Activated CD4-positive, alpha-beta T cell treated with anti-CD3 and anti-CD28 coated beads, Interleukin-10, Interleukin-2, amounts not matched to agents 100 ng/mL and 50 ng/mL, durations not matched to agents 16 hours and 8 hours (primary cell): ENCODE measurements at places on chromosomes 6 and 20.
A peak's percentile ranks its signal among the peaks of the same experiment; 100 is the strongest.

DNA sequence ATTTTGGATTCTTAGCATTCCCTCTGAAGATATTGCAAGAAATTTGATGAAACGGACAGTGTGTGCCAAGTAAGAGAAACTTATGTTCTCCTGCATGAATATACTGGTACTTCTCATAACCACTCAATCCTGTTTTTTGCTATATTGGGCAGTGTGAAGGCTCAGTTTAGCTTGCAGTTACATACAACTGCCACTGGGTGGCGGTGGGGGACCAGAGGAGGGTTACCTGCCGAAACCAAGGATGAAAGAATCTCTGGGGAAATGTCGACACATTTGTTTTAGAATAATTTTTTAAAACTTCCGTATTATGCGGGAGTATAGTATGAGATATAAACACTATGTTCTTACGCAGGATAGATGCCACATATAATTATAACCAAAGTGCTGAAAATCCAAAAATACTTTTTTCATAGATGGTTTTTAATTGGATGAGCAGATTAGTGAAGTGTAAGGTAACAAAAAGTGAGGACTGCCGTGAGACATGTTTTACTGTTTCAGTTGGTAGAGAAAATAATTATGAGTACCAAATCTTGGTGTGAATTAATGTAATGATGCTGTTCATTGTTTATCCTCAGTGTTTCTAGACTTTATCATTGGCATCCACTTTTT, 9.7 kb downstream of the TRMT11 start:
- DNase-seq, result peak; percentile 82

DNA sequence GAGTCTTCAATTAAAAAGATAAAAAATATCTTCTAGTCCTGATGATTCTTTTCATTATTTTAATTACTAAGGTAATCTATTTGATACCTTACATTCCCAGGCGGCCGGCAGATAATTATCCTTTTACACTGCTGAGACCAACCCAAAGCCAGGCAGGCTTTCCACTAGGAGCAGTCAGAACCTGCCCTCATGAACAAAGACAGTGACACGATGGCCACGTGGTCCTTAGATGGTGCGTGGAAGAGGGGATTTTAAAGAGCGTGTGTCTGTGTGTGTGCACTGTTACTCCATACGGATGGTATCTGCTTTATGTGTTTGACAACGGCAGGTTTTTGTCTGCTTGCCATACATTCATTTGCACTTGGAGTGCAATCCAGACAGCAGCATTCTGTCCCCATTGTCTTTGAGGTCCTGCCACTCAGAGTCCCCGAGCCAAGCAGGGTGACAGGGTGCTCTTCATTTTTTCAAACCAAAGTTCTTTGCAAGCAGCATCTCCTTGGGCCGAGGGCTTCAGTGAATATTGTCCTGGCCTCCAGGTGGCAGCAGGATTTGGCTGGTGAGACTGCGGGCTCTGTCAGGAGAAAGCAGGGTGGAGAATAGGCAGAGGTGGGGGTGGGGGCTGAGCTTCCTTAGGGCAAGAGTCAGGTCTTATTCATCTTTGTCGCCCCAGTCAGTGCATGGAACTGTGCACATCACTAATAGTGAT, 260.5 kb downstream of the NRN1 start:
- no peak for DNase-seq

DNA sequence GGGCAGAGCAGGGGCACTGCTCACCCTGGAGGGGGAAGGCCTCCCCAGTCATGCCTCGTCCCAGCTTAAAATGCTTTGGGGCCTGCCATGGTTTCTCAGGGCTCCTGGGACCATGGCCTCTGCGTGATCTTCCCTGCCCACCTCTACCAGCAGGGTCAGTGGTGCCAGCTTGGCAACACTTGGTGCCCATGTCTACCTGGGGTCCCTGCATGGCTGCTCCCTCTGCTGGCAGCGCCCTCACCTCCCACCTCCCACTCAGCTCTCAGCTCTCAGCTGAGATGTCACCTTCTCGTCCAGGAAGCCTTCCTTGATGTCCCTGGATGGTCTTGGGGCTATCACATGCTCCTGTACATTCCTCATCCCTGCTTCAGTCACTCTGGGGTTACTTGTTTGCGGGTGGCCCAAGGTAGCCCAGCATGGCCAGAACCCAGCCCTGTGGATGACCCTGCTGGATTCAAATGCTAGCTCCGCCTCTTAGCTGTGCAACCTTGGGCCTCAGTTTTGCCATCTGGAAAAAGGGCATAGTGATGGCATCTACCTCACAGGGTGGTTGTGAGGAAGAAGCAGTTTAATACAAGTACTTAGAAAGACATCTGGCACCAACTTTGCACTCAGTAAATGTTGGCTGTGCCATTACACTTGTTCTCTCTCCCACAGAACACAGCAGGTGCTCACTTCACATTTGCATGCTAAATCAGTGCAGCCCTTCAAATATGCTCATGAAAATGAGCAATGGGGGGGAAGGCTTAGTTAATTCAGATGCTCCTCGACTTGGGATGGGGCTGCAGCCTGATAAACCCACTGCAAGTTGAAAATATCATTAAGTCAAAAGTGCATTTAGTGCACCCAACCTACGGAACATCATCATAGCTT, 53.5 kb upstream of the PTPN1 start:
- no peak for DNase-seq

GRCh38 chr6:4359108-4359730, 223.8 kb upstream of the ECI2 start:
- no peak for DNase-seq

DNA sequence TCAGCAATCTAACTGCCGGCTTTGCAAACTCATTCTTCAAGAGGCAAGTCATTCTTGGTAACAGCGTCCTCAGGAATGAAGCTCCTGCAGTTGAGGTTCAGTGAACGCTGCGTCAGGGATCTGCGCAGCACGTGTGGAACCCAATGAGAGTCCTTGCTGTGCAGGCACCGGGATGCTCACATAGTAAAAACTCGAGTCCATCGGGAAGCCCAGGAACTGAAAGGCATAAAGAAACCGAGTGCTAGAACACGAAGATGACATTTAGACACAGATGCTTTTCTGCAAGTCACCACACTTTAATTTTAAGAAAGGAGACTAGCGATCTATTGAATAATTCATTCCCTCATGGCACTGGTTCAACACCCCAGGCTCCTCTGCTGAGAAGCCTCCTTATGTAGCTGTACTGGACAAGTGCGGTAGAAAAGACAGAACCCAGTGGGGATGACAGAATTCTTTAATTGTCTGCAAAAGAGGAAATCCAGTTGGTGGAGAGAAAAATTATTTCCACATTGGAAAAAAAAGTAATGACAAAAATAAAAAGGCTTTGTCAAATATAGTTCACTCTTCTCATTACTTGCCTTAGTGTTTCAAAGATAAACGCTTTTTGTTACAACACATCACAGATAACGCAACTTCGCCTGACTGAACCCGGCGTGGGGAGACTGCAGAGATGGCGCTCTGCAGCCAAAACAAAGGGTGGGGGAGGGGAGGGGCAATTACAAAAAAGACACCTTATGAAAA, 1.9 kb upstream of the AFDN start:
- DNase-seq, result no peak

- DNase-seq, result no peak
These were observed 619 bp downstream of the DAAM2 start for GRCh38 chr6:39792540-39793450.

DNA sequence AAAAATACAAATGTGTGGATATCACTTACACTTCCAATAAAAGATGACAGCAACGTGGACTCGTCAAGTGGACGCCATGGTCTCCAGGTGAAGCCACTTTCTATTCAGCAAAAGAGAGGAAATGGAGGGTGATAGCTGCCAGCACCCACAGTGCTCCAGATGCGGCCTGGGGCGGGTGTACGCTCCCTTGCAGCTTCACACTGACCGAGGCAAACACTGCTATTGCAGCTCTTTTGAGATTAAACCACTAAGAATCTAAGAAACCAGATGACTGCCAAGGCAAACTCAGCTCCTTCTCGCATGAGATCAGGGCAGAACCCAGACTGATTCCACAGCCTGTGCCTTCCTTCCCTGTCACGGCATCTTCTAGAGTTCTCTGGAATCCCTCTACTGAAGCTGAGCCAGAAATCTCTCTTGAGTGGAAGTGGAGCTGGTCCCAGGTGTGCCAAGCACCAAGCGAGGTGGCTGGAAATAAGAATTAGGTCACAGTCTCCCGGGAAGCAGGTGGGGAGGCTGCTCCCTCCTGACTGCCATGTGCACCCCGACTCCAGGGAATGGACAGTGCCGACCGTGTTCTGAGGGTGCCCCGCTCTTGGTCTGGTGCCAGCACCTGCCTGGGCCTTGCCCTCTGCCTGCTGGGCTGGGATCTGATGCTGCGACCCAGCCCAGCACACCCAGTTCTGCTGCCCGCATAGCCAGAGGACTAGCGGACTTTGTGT, 90.1 kb upstream of the AFDN start:
- DNase-seq, result no peak

DNA sequence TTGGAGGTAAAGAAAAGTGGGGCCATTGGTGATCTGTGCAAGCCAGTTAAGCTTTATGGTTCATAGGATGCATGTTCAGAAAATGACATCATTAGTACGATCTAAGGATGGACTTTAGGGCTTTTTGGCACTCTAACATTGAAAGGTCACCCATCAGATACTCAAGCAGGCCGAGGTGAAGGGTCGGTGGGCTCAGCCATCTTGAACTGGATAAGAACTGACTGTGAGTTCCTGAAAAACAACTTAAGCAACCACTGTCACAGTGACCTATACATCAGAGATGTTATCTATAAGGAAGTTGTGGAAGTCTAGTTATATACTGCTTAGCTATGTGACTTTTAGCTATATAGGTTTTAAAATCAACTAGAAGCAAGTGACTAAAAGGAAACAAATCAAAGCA, 13.0 kb upstream of the ITCH start:
- no peak for DNase-seq

DNA sequence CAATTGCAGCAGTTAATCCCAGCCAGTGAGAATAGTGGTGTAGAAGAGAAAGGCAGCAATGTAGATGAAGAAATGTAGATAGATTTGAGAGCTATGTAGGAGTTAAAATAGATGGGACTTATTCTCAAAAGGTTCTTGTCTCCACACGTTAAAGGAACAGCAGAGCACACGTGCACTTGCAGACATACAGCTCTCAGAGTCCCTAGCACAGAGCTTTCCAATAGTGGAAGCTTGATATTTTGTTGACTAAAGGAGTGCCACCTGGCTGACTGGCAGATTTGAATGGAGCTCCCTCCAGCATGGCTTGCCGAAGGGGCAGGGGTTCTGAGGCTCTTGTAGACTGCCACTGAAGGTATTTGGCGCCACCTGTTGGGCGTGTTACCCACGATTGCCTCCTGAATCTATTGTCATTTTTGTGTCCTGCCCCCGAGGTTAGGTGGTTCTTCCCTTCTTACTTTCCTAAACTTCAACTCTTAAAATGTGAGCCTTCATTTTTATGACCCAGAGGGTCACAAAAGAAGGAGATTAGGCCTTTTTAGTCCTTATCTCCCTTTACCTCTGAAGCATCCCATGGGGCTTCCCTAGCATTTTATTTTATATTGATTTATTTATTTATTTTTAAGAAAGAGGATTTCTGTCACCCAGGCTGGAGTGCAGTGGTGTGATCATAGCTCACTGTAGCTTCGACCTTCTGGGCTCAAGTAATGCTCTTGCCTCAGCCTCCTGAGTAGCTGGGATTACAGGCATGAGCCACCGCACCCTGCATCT, 16.4 kb downstream of the BRD2 start:
- DNase-seq, result peak; percentile 91

DNA sequence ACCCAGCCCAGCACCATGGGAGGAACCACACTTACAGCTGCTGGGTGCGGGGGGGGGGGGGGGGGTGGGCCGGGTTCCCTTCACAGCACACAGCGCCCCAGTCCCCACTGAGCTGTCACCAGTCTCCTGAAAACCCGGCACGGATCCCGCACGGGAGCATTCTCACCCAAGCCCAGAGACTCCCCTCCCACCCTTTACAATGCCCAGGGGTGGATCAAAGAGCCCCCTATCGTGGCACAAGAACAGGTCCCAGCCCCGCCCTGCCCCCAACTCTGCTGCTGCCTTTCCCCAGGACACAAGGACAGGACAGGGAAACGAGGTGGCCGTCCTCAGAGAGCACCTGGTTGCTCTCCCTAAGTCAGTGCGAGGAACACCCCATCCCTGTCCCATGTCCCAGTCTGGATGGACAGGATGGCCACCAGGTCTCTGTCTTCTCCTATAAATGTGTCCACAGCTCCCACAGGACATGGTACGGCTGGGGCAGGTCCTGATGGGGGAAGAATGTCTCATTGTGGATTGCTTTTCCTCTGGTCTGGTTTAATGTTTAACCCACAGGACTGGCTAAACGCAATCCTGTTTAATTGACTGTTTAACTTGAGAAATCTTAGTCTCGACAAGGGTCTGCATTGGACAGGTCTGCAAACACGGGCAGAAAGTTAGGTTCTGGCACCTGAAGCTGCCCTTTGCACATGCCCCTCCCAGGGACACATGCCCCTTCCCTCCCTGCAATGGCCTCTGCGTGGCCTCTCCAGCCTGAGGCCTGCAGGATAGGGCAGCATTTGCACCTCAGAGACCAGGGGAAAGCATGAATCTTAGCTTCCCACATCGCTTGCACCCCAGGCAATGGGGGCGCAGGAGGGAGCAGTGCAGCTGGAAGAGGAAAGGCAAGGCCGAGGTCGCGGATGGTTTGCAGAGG, 45.3 kb downstream of the DACT2 start:
- no peak for DNase-seq
